Activated CD4-positive, alpha-beta T cell treated with anti-CD3 and anti-CD28 coated beads, Interleukin-2, amount 50 U/mL, for 24 hours (primary cell): ENCODE measurements at places on chromosomes 2 and 18.
A peak's percentile ranks its signal among the peaks of the same experiment; 100 is the strongest.

DNA sequence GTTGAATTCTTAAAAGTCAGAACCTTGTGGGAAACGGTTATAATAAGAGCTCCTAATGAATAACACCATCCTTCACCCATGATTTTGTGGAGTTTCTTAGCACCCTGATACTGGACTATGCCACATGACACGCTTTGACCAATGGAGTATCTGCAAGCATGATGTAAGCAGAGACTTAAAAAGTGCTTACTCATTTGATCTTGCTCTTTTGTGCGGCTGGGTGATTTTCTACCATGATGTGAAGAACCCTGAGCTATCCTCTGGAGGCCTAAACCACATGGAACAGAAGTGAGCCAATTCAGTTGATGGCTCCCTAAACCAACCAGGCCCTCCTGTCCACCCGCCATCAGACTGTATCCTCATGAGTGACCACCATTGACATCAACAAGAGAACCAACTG lies 70.9 kb downstream of the TCF4 start:
- DNase-seq, result no peak

- DNase-seq, result no peak
Observed at GRCh38 chr18:53567929-53568574, 656.4 kb downstream of the MBD2 start.

DNA sequence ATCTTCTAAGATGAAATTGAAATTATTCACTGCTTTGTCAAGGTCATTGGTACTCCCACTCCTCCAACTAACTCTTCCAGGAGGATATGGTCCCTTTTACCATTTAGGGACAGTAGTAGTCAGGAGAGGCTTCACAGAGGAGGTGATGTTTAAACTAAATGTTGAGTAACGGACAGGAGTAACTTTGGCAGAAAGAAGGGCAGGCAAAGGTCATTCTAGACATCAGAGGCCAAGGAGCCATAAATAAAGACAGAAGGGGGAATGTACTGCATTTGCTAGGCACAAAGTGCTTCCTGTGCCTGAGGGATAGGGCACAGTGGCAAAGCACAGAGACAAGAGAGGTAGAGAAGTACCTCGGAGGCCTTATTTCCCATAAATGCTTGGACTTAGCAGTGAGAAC lies 14.6 kb upstream of the ACMSD start:
- DNase-seq, result no peak

DNA sequence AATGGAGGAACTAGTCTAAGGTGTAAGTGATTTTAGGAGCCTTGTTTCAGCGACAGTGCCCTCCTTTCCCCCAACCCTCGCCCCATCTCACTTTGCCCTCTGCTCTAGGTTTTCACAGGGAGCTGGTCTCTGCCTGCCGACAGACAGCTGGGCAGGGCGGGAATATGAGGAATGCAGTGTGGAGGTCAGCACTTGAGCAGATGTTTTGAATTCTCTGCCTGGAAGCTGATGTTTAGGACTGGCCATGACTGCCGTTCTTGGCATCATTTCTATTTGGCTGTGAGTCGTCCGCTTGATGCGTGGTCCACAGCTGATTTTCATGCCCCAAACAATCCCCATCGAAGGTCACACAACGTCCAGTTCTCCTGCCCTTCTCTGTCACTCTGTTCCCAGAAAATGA lies 55.1 kb upstream of the SIX3 start:
- no peak for DNase-seq

- DNase-seq, result peak; percentile 9
Observed at GRCh38 chr2:85888020-85888683, 638 bp downstream of the ST3GAL5 start.

DNA sequence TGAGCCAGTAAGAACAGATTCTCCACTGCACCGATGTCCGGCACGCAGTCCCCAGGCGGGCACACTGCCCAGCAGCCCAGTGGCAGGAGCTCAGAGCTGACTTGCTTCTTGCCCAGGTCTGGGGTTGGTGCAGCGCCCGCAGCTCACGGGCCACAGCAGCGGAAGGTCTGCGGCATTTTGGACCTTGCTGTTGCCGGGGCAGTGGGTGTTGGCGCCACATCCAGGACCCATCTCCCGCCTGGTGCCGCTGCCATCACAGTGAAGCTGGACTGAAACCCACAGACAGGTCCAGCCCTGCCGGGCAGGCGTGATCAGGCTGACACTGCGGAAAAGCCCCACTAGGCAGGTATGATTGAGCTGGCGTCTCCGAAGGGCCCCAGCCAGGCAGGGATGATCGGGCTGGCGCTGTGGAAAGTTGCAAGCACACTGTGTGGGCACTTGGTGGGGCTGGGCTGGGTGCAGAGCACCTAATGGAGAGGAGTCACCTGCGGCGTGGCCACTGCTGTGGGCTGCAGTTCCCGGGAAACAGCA lies 75.5 kb downstream of the SLC66A2 start:
- no peak for DNase-seq

- DNase-seq, result peak; percentile 18
Observed at GRCh38 chr2:112582314-112582746, 2.1 kb upstream of the CHCHD5 start.

DNA sequence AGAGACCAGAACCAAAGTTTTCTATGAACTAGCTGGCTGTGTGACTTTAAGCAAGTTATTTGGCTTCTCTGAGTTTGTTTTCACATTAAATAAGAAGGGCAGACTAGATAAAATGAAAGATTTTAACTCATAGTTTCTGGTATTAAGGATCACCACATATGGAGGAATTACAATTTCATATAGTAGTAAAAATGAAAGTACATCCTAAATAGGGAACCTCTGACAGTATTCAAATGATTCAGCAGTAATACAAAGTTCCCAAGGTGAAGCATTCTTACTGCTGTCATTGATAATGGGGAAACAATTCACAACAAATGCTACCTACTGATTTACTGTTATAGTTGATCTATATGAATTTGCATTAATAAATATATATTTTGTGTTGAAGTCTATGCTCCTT lies 170.3 kb upstream of the VRK2 start:
- no peak for DNase-seq

DNA sequence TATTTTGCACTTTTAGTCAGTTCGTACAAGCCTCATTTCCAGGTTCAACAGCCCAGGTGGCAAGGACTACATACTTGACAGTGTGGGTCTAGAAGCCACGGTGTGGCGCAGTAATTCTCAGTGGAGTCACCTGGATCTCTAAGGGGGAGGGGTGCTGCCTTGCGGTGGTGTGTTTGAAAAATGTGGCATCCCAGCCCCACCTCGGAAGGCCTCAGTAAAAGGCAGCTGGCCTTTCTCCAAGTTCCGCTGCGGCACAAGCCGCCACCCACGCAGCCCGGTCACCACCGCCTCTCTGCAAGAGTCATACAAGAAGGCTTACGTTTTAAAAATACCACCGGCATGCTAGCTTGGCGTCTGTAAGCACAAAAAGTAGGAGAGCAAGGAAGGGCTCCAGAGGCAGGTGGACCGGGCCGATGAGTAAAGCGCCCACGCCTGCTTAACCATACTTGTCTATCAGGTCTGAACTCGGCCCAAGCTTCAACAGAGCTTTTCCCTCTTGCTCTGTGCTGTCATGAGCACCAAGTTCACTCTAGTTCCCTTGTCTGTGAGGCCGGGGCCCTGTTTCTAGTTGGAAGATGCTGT lies 49.5 kb downstream of the SPRED2 start:
- DNase-seq, result peak; percentile 80

- DNase-seq, result no peak
Observed at GRCh38 chr2:198134293-198134955, 330.0 kb downstream of the PLCL1 start.

GRCh38 chr2:16644221-16644925 lies 21.3 kb downstream of the CYRIA start:
- DNase-seq, result no peak

- no peak for DNase-seq
Observed at GRCh38 chr2:182941121-182941722, 74.8 kb upstream of the FRZB start.

- no peak for DNase-seq
Observed at GRCh38 chr2:149587950-149588487, 444 bp upstream of the MMADHC start.

- no peak for DNase-seq
Observed at GRCh38 chr18:62767321-62767720, 52.0 kb downstream of the PHLPP1 start.

- no peak for DNase-seq
Observed at GRCh38 chr18:3658529-3658928, 208.6 kb downstream of the TGIF1 start.

DNA sequence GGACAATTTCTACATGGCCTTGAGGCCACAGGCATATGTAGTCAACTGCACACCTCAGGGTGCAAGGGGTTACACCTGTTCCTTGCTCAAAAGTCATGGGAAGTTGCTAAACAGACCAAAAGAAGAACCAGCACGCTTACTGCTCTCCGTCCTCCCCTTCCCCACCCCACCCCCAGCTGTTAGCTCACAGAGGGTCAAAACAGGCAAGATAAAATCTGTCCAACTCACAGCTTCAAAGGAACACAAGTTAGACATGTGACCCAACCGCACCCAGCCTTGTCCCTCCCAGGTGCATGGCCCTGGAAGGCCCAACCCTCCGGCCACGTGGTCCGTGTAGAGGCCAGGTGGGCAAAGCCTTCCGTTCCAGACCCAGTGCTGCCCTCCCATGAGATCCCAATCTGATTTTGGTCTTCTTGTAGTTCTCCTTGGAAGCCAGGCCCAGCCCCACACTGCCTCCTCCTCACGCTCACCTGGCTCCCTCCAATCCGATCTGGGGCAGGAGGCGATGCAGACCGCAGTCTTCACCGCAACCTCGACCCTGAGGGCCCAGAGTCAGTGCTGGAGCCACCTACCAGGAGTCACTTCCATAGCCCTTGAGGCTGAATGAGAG lies 14.5 kb upstream of the ASPRV1 start:
- no peak for DNase-seq

DNA sequence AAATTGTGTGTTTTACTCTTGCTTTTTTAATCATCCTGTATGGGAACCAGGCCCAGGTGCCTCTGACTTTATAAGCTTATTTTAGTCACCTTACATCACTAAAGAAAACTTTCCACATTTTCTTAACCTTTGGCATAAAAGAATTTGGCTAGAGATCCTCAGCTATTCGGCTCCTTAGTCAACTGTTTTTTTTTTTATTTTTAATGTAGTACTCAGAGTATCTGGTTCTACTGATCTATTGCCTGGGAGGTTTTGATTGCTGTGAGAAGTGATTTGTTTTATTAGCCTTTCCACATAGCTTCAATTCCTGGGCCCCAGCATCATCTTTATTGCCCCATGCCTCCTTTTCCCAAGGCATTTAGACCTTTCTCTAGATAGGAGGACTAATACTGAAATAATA lies 121.0 kb downstream of the MYO1B start:
- no peak for DNase-seq

- no peak for DNase-seq
Observed at GRCh38 chr2:180644709-180645108, 335.7 kb upstream of the UBE2E3 start.

DNA sequence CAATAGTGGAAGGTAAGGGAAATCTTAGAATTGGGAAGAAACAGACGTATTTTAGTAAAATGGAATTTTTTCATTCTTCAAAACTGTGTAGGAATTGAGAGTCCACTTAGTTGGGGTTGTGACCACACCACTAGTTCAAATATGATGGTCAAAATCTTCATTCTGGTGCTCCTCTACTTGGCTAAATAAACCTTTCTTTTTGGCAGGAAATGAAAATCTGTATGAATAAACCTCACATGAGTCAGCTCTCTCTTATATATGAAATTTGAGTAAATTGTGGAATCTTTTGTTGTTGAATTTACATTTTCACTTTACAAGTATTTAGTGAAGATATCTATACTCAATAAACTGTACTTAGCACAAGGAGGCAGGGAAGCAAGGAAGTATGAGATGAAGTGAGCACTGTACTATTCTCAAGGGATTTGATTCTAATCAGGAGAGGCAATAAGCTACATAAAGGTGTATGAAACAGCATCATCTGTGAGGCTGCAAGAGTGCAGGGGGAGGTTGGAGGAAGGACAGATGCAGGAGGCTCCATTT lies 20.5 kb downstream of the IL18R1 start:
- no peak for DNase-seq

GRCh38 chr18:36782710-36783109 lies 46.1 kb downstream of the TPGS2 start:
- no peak for DNase-seq

DNA sequence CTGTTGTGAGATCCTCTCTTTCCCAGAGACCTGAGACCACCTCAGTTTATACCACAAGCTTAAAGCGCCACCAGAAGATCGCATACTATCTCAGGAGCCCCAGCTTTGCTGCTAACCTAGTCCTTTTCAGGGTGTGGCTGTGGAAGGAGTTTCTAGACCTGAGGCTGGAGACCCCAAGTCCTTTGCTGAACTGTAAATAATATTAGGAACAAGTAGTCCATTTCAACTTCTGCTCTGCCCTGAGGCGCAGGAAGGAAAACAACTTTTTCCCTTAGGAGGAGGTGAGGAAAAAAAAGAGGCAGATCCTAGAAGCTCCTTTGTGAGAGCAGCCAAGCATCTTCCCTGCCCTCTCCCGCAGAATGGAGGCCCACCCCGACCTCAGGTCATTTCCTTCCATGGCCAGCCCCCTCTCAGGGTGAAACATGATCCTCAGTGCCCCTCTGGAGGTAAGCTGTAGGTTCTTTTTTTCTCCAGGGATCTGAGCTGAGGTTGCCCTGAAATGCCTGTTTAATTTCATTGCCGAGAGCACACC lies 122.8 kb upstream of the LGALSL start:
- DNase-seq, result no peak

DNA sequence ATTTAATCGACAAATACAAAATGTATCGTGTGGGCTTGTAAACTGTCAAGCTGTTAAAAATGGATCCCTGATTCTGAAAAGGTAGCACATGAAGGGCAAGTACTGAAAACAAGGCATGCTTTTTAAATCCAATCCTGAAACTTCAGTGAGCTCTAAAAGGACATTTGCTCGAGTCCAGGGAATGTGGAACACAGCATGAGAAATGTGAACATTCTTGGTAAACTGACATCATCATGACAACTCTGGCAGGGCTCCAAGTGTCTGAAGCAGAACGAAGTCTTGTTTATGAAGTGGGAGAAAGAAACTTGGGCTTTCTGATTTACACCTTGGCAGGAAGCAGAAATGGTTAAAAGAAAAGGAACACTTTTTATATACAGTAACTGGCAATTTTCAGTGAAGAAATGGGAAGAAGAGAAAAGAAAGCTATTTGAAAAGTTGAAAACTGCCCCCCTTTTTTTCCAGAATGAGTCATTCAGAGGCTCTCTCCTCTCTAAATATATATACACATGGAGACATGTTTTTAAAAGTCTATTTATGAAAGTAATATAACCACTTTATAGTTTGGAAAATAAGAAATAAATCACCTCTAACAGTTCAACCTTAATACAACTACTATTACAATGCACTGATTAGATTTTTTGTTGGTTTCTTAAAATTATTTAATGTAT lies 120.8 kb downstream of the GAREM1 start:
- DNase-seq, result no peak

GRCh38 chr18:56175330-56176001 lies 462.9 kb downstream of the TXNL1 start:
- DNase-seq, result no peak

GRCh38 chr2:105872142-105872728 lies 127.5 kb downstream of the NCK2 start:
- DNase-seq, result no peak
